Stromal cell of bone marrow (primary cell): ENCODE measurements at places on chromosomes 4 and X.

DNA sequence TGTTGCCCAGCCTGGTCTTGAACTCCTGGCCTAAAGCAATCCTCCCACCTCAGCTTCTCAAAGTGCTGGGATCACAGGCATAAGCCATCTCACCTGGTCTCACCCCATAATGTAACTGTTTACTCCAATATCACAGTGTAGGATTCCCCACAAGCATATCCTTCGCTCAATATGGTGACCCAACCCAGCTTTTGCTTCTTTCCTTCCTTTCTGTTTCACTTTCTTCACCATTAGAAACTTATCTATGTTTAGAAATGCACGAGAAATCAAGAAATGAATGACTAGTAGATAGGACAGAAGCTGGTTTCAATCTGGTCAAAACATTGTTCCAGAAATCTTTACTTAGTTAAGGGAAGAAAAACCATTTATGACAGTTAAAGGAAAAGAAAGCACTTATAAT, 18.9 kb downstream of the TSPAN5 start:
- no peak for DNase-seq

DNA sequence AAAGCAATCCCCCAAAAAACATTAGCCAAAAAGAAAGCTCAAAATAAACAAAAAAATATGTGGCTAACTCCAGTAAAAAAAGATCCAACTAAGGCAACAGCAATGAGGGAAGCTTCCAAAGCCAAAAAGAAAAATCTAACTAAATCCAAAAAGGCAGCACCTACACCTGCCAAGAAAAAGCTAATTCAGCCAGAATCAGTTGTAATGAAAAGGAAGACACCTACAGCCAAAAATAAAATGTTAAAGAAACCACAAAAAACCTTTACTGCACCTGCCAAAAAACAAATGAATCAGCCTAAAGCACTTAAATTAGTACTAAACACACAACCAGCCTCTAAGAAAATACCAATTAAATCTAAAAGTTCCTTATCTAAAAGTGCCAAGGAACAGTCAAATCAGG, 37.2 kb upstream of the CABS1 start:
- no peak for DNase-seq

DNA sequence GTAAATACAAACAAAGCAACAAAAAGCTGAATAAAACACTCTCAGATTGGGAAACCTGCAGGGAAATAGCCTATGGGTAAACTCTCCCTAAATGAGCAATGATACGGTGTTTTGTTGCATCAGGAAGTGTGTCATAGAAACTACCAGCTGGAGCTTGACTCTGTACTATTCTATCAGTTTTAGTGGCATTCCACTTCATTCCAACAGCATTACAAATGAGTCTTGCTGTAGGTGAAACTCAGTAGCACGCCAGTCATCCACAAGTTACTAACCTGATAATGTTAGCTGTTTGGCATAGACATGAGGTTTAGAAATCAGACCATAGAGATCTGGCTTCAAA, 24.9 kb downstream of the FGFBP1 start:
- peak; percentile 48 for DNase-seq

DNA sequence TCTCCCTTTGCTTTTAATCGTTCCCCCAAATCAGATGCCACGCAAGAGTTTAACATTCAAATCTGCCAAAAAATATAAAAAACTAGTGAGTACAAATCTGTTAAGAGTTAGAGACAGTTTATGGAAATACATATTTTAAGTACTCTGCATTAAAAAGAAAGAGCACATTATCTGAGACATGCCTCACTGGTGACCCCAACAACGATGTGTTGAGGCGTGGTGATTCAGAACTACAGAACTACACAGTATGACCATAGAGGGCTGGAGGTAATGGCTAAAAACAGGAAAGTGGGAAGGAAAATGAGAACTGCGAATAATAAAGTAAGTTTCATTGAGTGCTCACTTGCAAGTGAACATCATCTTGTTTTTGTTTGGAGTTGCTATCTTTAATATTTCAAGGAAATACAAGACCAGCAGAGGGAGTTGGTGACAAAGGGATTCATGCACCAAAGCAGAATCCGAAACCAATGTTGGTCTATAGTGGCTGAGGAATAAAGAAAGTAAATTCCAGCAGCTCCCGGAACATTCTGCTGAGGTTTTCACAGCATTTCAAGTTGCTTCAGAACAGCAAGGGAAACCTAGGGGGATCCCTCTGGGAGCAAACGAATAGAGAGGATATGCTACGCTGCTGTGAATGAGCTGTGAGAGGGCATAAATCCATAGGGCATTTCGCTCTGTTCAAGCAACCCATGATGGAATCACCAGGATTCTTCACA, 92.2 kb downstream of the DCHS2 start:
- peak; percentile 45 for DNase-seq

DNA sequence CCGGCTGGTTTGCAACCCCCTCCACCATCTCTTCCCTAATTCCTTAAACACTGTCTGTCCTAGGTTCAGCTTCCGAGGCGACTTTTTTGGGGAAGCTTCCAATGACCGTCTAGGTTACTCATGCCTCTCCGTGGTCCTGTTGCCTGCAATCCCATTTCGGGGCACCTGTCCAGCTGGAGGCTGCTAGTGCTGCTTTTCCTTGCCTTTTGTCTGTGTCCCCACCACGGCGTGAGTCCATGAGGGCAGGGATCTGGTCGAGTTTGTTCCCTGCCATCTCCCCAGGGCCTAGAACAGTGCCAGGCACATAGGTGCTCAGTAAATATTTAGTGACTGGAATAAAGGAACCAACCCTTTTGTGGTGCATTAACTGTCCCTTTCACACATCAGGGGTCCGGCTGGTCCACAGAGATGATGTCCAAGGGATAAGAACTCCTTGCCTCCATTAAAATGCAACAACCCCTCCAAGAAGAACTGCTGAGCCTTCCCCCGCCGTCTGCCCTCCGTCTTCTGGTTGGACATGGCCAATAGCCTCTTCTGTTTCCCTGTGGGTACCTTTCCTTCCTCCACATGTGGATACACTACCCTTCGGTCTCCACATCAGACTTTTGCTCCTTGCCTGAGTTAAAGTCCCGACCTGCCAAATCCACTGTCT, 5.7 kb upstream of the SORCS2 start:
- no peak for DNase-seq
